ENCODE measurements at places on chromosomes 11 and 22.

GRCh38 chr11:3037040-3037944, 19.9 kb downstream of the CARS1 start:
- H3K4me3 ChIP-seq, result no peak overlapping the region
- H3K27ac ChIP-seq, result peak overlapping the region; percentile 0
- H3K36me3 ChIP-seq, result peaks cover 65% of the 10 kb centered on the region
- H3K27me3 ChIP-seq, result no peaks in the 10 kb centered on the region
- peak; percentile 69 for DNase-seq

GRCh38 chr11:2867722-2868505, 17.7 kb downstream of the CDKN1C start:
- peaks cover 19% of the 10 kb centered on the region for H3K27me3 ChIP-seq
- H3K27ac ChIP-seq, result no peak overlapping the region
- H3K4me1 ChIP-seq, result peaks cover 31% of the 10 kb centered on the region

GRCh38 chr22:21977814-21978213, 4.8 kb downstream of the TOP3B start:
- no peak overlapping the region for H3K27ac ChIP-seq
- no peak for DNase-seq
- no peaks in the 10 kb centered on the region for H3K27me3 ChIP-seq

DNA sequence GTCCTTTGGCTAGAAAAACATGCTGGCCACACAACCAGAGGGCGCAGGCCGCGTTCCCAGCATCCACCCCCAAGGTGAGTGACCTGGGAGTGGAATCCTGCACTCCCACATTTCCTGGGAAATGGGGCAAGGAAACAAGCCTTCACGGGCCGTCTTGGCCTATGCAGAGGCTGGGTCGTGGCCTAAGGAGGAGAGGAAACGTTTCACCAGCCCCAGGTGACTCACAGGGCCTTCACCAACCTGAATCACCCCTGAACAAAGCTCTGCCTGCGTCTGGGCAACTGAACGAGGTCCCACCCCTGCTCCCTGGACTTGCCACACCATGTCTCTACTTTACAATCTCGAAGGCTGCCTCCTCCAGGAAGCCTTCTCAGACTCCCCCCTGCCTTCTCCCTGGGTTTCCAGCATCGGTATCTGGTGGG, 13.2 kb downstream of the MYH9 start:
- H3K27ac ChIP-seq, result peak overlapping the region; percentile 87
- peaks cover 5% of the 10 kb centered on the region for H3K36me3 ChIP-seq
- H3K4me1 ChIP-seq, result peaks cover 98% of the 10 kb centered on the region
- DNase-seq, result no peak
- no peak overlapping the region for H3K4me3 ChIP-seq

GRCh38 chr22:30572840-30573593, 1.4 kb downstream of the GAL3ST1 start:
- H3K4me3 ChIP-seq, result no peak overlapping the region
- no peaks in the 10 kb centered on the region for H3K4me1 ChIP-seq
- no peak overlapping the region for H3K27ac ChIP-seq
- H3K36me3 ChIP-seq, result peaks cover 21% of the 10 kb centered on the region
